ENCODE measurements at places on chromosomes 13 and 19.

- DNase-seq, result no peak
These were observed 9.6 kb upstream of the KL start for GRCh38 chr13:33006638-33007037.

GRCh38 chr13:108528303-108528702 is 101.1 kb upstream of the MYO16 start:
- no peak for DNase-seq

- no peak for DNase-seq
These were observed 549.1 kb upstream of the MIR17HG start for GRCh38 chr13:90798381-90798780.

DNA sequence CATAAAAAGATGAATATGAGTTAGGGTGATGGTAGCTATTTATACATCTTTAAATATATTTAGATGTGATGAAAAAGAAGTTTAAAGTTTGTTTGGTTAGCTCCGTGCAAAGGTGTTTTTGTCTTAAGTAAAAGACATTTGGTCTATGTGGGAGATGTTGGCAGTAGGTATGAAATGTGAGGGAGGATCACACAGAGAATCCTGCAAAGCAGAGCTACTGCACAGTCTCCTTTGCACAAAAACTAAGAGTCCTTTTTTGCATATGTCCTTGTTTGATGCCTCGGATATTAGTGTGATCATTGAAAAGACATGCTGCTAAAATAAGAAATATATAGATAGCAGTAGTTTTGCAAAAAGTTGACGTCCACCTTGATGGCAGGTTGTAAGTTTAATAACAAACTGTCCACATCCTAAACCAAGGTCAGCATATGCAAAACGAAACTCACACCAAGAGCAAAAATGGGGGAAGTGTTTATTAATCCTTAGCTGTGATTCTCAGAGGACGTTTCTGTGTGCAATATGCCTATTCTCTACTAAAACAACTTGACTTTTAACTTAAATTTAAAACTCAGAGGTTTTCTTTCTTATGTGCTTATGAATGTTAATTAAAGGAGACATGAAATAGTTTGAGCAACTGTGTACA is 870.1 kb downstream of the PCDH9 start:
- no peak for DNase-seq

DNA sequence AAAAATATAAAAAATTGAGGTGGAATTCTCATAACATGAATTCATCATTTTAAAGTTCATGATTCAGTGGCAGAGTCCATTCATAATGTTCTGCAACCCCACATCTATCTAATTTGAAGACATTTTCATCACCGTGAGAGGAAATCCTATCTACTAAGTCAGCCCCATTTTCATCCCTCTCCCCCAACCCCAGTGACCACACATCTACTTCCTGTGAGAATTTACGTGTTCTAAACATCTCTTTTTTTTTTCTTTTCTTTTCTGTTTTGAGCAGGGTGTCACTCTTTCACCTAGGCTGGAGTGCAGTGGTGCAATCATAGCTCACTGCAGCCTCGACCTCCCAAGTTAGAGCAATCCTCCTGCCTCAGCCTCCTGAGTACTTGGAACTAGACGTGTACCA is 17.5 kb downstream of the ATCAY start:
- no peak for DNase-seq

GRCh38 chr13:28584873-28585381 is 74.0 kb upstream of the POMP start:
- DNase-seq, result no peak

DNA sequence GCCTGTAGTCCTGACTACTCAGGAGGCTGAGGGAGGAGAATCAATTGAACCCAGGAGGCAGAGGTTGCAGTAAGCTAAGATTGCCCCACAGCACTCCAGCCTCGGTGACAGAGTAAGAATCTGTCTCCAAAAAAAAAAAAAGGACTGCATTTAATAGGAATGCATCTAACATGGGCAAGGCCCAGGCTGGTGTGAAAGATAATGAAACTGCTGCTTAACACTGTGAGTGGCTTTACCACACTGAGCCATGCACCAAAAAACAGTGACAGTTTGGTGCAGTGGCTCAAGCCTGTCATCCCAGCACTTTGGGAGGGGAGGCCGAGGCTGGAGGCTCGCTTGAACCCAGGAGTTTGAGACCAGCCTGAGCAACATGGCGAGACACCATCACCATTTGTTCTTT is 8.6 kb downstream of the GTF2F1 start:
- no peak for DNase-seq

DNA sequence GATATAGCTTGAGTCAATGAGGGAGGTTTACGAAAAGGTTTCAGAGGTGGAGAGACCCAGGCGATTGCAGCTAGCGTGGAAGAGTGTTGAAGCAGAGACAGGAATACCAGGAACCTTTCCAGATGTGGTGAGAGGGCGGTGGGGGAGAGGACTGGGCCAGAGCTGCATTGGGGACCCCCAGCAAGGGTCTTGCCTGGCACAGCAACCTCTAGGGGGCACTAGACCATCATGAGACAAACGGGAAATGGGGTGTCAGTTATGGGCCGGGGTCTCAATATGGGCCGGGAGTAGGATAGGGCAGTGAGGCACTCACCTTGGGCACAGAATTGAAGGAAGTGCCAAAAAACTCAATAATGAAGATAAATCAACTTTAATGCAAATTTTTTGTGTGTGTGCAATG is 2.1 kb upstream of the LRP3 start:
- DNase-seq, result no peak

DNA sequence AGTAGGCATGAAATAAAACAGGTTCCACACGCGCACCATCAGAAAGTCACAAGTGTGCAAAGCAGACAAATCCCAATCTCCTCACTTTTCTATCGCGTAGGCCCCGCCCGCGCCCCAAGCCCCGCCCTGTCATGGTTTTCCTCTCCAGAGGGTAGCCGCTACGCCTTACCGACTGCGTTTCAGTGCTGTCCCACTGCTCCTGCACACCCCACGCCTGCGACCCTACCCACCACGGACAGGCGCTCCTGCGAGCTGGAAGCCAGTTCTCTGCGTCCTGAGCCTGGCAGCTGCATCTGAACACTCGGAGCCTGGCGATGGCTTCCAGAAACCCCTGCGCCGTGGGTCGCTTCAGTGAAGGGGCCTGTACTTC is 379 bp upstream of the ZNF470 start:
- no peak for DNase-seq

DNA sequence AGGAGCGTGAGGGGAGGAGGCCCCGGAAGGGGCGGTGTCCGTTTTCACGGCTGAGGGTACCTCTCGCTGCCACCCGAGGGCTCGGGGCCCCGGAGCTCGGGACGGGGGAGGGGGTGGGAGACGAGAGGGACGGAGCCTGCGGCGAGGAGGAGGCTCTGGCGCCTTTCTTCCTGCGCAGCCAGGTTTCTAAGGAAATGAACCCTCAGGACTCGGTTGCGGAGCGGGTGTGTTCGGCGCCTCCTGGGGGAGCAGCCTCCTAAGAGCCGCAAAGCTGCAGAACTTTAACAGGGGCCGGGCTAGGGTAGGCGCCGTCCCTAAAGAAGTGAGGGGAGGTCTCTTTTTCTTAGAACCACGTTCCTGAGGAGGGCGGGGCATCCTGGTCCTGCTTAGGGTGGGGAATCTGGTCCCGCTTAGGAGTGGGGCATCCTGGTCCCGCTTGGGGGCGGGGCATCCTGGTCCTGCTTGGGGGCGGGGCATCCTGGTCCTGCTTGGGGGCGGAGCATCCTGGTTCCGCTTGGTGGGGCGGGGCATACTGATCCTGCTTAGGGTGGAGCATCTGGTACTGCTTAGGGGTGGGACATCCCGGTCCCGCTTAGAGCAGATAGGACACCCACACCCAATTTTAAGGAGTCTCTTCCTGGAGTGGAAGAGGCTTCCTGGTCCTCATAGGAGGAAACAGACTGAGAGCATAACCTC is 6.2 kb downstream of the SYT5 start:
- no peak for DNase-seq

GRCh38 chr19:48600679-48601417 is 5.7 kb upstream of the SPACA4 start:
- no peak for DNase-seq

- no peak for DNase-seq
These were observed 8.2 kb upstream of the DHDH start for GRCh38 chr19:48925240-48925843.

DNA sequence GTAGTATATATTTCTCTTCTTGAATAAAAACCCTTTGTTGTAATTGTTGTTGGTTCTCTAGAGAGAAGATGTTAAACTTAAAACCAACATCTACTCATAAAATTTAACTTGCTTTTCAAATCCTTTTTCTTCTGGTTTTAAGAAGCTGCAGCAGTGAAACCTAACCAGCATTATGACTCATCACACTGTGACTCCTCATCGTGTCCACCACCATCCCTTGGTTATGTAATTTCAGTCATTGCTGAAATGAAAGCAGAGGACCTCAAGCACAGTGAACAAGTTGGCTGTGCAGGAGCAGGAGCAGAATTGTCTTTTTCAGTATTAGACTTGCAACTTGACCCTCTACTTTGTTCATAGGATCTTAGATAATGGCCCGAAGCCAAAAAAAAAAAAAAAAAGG is 64.9 kb upstream of the HTR2A start:
- DNase-seq, result no peak

DNA sequence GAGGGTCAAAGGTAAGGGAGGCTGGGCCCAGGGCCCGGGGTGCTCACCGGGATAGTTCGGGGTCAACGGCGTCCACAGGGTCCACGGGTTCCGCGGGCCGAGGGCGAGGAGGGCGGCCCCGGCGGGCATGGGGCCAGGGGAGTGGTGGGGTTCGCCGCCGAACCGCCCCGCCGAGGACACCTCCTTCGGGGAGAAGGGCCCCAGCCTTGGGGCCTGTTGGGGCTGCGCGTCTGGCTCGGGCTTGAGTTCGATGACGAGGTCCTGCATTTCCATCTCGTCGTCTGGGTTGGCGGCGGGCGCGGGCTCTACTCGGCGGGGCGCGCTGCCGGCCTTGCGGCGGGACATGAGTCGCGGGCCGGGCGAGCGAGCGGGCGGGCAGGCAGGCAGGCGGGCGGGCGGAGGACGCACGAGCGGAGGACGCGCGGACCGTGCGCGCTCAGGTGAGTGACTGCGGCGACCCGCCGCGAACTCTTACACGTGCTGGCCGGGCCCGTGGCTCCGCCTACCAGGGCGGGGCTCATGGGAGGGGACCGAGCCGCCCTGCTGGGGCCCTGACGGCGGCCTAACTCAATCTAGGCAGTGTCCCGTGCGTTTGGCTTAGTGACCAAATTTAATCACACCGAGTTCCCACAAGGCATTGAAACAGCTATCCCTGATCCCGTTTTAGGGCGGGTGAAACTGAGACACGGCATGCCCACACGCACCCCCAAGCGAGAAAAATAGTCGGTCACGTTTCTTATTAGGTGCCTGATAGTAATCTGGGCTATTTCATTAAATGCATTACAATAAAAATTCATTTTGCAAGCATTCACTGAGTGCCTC is at the start of gene ZNF296:
Gene ZNF296 (minus strand): TSS at position 450 of the 822 bp plus-strand sequence. CDS start 105 bp downstream, at position 345.
- no peak for DNase-seq

- no peak for DNase-seq
These were observed 683.4 kb upstream of the ARGLU1 start for GRCh38 chr13:107251341-107251740.

DNA sequence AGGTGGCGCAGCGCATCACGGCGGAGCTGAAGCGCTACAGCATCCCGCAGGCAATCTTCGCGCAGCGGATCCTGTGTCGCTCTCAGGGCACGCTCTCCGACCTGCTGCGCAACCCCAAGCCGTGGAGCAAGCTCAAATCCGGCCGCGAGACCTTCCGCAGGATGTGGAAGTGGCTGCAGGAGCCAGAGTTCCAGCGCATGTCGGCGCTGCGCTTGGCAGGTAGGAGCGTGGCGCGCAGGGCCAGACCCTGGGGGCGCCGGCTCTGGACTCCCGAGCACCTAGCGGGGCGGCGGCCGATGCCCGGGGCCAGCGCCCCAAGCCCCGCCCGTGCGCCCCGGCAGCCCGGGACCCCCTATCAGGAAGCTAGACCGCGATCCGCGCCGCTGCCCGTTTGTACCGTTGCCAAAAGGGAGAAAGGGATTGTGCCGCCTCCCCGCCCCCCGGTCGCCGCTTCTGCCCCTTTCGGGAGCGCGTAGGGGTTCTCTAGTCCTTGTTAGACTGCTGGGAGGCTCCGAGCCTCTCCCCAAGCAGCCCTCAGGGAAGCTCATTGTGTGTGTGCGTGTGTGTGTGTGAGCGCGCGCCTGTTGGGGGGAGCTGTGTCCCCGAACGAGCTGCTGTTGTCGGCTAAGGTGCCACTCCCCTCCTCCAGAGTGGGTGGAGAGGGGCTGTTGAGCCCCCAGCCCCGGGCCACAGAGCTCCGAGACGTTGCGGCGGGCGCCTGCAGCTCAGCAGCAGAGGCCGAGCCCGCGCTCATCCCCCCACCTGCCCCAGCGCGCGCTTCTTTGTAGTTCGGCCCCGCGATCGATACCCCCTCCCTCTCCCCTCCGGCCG is 1.5 kb downstream of the ONECUT3 start:
- DNase-seq, result no peak

- DNase-seq, result peak; percentile 68
These were observed 3.1 kb downstream of the NCAN start for GRCh38 chr19:19214892-19215291.

DNA sequence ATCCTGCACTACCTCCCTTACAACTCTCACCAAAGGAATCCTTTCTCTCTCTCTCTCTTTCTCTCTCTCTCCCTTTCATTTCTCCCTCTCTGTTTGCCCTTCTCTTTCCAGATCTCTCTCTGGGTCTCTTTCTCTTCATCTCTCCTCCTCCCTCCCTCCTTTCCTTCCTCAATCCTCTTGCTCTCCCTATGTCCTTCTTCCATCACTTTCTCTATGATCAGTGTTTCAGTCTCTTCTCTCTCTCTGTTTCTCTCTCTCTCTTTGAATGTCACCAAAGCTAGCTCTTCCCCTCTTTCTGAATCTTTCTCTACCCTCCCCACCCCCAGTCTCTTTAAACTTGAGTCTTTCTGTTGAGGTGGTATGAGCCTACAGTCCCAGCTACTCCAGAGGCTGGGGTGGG is 19.8 kb upstream of the KLK4 start:
- no peak for DNase-seq

DNA sequence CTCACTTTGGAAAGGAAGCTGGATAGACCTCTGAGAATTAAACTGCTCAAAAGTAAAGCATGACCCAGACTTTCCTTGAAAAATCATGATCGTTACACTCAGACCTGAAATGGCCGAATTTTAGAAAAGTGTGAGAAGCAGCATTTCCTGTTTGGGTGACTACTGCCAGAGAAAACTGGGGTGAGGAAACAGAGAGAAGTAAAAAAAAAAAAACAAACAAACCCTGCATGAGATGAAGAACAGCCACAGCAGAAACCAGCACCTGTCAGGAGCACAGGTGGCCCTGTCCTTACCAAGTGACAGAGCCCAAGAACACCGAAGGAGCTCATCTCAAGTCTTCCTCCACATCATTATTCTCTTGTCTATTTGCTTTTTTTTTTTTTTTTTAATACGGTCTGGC is 12.0 kb upstream of the ADPRHL1 start:
- no peak for DNase-seq

DNA sequence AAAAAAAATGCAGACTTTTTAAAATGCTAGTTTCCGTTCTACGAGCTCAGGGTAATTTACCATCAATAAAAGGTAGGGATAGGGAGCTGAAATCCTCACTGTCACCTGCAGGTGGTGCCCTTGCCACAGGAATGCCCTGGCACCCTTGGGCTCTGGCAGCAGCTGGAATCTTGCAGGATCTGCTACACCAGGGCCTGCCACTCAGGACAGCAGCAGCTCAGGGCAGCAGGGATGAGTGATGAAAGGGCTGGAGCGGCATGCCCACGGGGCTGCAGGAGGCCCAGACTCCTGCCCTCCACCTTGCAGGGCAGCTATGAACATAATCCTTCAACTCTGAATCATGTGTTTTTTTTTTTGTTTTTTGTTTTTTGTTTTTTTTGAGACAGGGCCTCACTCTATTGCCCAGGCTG is 54.0 kb downstream of the GNG7 start:
- DNase-seq, result peak; percentile 84

- DNase-seq, result no peak
These were observed 11.2 kb downstream of the ZNF317 start for GRCh38 chr19:9151367-9151766.

- DNase-seq, result no peak
These were observed 1.4 kb downstream of the FFAR2 start for GRCh38 chr19:35449359-35450043.

Data from ovary (tissue), 10 donors.